ENCODE measurements at places on chromosomes 1 and 21.

DNA sequence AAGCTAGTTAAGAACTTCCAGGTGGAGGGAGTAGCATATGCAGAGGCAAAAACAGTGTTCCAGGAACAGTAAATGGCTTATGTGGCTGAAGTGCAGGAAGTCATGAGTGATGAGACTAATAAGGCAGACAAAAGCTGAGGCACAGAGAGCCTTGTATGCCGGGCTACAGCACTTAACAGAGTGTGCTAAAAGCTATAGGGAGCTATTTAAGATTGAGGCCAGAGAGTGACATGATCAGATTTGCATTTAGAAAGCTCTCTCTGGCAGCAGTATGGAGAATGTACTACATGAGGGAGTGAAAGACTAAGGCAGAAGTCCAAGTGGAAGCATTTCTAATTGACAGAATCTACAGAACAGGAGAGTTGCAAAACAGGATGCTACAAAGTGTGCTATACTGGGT is 38.6 kb downstream of the WASF2 start:
- DNase-seq = no peak

GRCh38 chr1:18955441-18956192 is 859 bp downstream of the IFFO2 start:
- DNase-seq = peak; percentile 52

DNA sequence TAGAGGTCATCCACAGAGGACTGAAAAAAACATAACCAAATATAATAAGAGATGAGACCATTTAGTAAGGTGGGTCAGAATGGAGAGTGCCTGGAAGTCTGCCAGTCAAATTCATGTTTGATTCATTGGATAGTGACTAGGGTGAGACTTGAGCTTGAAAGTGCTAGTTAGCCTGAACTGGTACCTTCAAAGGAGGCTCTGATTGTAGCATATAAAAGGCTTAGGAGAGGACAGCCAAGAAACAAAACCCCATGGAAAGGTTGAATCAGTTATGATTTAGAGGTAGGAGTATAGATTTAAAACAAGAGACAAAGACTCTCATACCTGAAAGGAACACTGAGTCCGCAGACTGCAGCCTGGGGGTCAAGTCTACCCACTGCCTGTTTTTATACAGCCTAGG is 44.4 kb upstream of the LRRC8C start:
- no peak for DNase-seq

DNA sequence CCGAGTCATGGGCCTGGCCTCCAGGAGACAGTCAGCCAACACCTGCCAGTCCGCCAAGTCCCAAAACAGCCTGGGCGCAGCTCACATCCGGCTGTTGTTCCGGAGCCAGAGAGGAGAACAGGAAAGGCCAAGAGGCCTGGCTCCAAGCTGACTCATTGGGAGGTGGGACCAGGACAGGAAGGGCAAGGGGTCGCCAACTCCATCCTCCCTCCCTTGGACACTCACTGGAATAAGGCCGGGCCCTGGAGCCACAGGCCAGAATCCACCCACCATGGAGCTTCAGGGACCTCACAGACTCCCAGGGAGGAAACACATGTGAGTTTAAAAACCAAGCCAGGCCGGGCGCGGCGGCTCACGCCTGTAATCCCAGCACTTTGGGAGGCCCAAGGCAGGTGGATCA is 25.1 kb upstream of the CLIC4 start:
- DNase-seq = no peak

GRCh38 chr1:228824366-228824765 is 89.1 kb downstream of the RHOU start:
- DNase-seq = no peak

- DNase-seq = no peak
Measured at GRCh38 chr1:27887215-27888021, 15.1 kb downstream of the THEMIS2 start.

- DNase-seq = no peak
Measured at GRCh38 chr1:160544647-160545046, 21.6 kb upstream of the SLAMF6 start.

GRCh38 chr1:152108882-152109222 is 6.4 kb downstream of the TCHH start:
- no peak for DNase-seq

DNA sequence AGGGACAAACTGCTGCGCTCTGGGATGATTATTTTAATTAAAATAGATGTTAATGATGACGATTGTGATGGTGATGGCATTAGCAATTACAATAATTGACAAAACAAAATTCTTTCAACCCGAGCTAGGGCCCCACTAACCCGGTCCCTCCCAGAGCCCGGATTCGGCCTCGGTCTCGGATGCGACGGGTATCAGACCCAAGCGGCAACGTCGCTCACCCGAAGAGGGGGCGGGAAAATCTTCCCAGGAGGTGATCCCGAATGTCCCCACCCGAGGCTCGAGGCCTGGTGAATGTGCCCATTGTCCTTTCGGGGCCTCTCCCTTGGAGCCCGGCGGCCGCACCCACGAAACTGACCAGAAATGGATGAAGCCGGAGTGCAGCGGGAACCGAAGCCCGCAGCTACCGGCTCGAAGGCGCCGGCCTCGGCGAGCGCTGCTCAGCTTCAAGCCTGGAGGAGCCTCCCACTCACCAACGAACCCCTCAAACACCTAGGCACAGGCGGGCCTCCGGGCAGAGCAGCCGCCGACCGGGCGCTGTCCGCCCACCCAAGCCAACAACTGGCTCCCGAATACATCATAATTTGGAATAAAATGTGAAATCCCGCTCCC is 1.2 kb downstream of the TAL1 start:
- DNase-seq = peak; percentile 22

Data from activated CD4-positive, alpha-beta T cell treated with anti-CD3 and anti-CD28 coated beads, Interleukin-2, amount 50 U/mL, for 48 hours (primary cell).